ENCODE measurements at places on chromosomes 6 and 20. TPM values are rescaled to one million over a fixed set of nuclear protein-coding genes. Genes with fewer than 3 reads are reported as not detected.

DNA sequence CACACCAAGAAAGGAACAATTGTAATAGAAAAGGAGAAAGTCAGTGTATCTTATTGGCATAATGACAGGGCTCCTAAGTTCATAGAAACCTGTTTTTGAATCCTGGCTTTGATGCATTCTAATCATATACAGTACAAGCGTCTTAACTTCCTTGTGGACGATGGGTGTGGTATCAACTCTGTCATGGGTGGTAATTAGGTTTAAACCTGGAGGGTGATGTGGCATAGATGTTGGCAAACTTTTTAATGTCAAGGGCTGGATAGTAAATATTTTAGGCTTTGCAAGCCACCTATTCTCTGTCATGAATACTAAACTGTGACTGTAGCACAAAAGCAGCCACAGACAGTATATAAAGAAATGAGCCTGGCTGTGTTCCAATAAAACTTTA is 138.7 kb upstream of the EDN1 start:
- DNase-seq: no peak

DNA sequence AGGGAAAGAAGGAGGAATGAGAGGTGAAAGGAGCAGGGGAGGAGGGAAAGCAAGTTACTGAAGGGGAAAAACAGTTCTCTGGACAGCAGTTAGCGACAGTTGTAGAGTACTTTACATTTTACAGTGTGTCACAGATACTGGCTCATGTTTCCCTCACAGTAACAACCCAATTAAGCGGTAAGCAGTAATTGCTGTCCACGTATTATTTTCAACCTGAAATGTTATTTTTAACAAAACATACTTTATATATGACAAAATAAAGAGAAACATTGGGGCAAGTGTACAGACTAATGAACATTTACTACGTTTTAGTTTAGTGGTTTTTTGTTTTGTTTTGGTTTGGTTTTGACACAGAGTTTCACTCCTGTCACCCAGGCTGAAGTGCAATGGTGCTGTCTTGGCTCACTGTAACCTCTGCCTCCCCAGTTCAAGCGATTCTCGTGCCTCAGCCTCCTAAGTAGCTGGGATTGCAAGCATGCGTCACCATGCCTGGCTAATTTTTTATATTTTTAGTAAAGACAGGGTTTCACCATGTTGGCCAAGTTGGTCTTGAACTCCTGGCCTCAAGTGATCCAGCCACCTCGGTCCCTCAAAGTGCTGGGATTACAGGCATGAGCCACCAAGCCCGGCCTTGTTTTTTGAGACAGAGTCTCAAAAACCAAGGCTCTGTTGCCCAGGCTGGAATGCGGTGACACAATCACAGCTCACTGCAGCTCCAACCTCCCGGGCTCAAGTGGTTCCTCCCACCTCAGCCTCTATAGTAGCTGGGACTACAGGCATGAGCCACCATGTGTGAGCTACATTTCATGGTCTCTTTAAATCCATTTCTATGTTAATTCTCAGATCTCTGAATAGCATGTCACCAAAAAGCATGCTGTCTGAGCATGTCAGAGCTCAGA is 22.6 kb upstream of the BTN3A2 start:
- peak; percentile 53 for DNase-seq

DNA sequence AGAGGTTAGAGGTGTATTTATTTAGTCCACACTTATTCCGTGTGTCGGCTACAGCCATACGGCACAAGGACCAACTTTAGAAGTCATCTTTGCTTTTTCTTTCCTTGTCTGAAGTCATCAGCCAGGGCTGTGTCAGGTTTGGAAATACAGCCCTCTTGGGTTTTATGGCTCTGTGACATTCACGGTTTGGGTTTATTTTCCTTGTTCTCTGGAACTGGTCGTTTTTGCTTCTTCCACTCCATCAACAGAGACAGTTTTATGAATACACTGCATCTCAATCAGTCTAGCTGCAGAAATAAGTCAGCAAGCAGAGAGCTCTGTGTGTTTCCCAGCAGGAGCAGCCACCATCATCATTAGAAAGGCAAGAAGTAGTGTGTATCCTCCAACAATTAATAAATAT is 132.5 kb downstream of the TBC1D7 start:
- DNase-seq: no peak

- DNase-seq: no peak
These were observed 42.9 kb upstream of the PIM1 start for GRCh38 chr6:37126961-37127616.

GRCh38 chr6:150875841-150876240 is 10.3 kb downstream of the MTHFD1L start:
- DNase-seq: no peak

DNA sequence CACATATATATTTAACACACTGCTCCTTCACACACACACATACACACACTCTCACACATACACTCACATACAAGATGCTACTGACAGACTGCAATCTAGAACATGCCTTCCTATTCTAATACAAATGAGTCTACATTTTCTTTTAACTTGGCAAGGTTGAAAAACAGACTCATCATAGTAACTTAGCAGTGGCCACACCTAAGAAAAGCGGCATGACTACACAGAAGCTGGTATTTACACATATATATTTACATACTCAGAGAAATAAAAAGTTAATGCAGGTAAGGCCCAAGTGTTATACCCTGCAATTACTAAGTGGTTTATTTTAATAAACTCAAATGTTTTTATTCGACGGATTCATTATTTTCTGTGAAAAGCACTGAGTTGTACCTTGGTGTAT is 209.3 kb downstream of the FOXC1 start:
- DNase-seq: no peak

DNA sequence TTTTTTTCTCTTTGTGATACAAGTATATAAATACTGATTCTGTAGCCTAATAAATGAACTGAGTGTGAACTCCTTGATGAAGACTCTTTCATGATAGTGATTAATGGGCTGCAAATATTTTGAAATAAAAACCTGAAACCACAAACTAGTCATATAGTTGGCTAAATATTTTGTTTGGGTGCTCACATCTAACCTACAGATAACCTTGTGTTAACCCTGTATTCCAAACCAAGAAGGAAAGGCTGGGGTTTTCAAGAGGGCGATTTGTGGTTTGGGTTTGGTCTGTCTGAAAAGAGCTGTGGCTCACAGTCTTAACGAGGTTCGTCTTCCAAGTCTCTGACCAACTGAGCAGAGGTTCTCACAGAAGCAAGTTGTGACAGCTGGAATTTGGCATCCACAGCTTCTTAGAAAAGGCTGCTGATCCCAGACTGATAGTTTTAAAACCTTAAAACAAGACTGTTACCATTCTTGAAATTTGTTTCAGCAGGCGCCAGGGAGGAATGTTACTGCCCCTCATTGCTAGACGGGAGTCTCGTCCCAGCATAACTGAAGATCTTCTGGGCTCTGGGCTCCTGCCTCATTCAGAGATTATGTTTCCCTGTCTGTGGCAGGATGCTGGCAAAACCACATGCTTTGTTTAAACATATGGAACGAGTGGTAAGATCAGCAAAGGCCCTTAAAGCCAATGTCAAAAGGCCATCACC is 736.4 kb upstream of the MARCKS start:
- DNase-seq: no peak

DNA sequence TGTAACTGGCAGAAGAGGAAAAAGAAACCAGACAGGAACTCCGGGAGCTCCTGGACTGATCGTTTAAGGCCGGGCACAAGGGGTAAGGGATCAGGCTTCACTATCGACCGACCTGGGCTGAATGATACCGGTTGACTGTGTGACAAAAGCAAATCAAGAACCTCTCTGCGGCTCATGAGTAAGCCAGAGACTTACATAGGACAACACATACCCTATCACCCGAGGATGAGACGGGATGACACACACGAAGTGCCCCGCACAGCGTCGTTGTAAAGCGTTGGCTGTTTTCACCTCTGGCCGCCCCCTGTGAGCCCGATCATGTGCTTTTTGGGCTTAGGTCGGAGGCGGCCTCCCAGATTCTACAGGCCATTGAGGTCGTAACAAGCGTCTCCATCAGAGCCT is 695 bp upstream of the TGIF2 start:
- DNase-seq: no peak

DNA sequence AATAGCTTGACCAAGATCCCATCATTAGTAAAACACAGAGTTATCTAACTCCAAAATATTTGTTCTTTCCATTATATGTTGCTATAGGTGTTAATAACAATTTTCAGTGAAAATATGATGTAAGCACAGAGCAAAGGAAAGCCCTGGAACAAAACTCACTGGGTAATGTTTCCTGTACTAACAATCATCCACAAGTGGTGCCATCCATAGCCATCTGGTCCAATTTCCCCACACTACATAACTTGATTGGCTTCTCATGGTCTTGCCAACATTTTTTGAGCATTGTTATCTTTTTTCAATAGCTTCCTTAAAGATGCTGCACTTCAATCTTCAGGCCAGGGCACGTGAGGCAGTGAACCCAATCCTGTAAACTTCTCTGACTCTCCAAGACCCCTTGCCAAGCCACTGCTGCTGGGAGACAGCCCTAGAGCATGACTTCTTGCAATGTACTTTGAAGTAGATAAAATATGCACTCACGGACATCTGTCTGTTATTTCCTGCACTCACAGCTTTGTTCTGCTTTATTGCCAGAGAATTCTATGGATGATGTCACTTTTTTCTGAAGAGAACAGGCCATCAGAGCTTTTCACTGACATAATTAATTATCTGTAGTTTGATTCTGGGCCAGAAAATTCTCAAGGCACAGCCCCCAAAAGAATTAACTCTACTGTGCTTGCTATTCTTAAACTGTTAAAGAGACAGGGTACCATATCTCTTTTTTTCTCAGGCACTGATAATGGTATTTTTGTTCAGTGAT is 97.5 kb upstream of the TMEM30A start:
- DNase-seq: no peak

DNA sequence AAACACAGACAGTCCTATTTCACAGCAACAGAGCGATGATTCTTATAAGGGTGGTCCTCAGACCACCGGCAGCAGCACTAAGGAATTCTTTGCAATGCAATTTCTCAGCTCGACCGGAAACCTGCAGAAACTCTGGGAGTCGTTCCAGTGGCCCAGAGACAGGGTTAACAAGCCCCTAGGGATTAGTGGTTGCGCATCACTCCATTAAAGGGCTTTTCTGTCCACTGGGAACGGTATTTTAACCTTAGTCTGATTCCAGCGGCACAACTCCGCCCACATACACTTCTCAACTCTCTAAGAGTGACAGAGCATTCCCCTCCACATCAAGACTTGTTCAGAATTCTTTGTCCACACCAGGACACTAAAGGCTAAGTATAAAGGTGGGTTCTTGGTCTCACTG is 341.5 kb downstream of the TFAP2A start:
- no peak for DNase-seq

- DNase-seq: peak; percentile 63
These were observed 517.6 kb downstream of the CD83 start for GRCh38 chr6:14635195-14635594.

- peak; percentile 46 for DNase-seq
These were observed 66.6 kb downstream of the JARID2 start for GRCh38 chr6:15312500-15312899.

DNA sequence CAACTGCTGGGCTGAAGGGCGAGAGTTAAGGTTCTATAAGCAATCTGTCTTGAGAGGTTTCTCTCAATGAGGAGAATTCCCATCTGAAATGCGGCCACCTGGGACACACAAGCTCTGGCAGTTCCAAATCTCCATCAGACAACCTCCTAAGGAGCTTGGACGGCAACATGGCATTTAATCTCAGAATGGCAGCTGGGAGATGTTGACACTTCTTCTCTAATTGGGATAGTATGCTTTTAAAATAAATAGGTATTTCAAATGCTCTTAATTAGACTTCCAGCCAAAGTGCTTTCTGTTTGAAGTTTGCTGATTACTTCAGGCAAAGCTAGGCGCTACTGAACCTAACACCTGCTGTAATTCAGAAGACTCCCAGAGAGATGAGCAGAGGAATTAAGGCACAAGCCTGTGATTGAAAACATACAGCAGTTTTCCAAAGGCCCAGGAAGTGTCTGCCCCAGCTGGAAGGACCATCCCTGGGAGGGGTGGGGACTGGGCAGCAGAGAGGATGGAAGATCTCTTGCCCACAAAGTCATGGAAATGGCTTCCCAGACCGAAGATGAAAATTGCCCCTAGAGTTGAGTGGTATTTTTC is 59.1 kb upstream of the KCNK16 start:
- no peak for DNase-seq

- DNase-seq: peak; percentile 35
These were observed 16.7 kb downstream of the PMEPA1 start for GRCh38 chr20:57693002-57693582.

DNA sequence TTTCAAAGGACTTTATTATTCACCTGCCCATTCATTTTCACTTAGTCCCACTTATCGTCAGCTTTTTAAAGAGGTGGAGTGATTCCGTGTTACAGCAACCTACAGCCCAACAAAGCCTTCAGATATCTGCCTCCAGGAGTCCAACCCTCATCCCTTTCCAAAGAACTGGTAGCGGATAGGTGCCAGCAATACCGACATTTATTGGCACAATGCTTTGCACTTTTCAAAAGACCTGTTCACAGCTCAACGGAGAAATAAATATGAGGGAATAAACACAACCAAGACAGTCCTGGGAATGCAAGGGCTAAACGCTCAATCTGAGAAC is 819 bp upstream of the MTRF1L start:
- no peak for DNase-seq

- no peak for DNase-seq
These were observed 236.9 kb downstream of the BCAS1 start for GRCh38 chr20:53833333-53834061.

- no peak for DNase-seq
These were observed 128.7 kb downstream of the SIM1 start for GRCh38 chr6:100335991-100336390.

DNA sequence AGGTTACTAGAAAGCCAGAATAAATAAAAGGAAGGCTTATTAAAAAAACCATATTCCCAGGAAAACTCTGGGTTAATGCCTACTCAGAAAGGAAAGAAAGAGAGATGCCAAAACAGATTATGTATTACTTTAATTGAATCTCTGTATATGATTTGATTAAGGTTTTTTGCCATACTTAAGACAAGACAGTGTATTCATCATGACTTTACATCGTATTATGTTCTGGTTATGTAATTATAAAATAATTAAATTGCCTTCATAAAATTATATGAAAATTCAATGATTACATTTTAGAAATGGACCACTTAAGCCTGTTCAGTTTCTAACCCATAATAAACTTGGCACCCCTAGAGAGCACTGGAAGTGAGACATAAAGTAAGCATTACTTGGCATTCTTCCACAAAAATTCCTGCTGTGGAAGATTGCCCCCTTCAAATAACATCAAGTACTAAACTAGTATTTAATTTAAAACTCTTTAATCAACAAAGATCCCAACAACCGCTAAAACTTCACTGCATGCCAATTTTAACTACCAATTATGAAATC is 20.8 kb upstream of the IBTK start:
- DNase-seq: no peak

PKIB gene
- total RNA-seq: 0.46 TPM

SPTLC3 gene
- total RNA-seq: not detected

PBOV1 gene
- total RNA-seq: not detected

SPATS1 gene
- not detected for total RNA-seq

HLA-DRB1 gene
- 111 TPM for total RNA-seq

ZNF165 gene
- 3.2 TPM for total RNA-seq

MEA1 gene
- total RNA-seq: 67.9 TPM

CTCFL gene
- total RNA-seq: not detected

C6orf15 gene
- not detected for total RNA-seq

TCF15 gene
- total RNA-seq: not detected

Measured in OCI-LY7 (cell line).